ENCODE measurements at places on chromosomes 12 and 14.

GRCh38 chr12:121107681-121108080, 25.0 kb upstream of the P2RX7 start:
- DNase-seq, result no peak

DNA sequence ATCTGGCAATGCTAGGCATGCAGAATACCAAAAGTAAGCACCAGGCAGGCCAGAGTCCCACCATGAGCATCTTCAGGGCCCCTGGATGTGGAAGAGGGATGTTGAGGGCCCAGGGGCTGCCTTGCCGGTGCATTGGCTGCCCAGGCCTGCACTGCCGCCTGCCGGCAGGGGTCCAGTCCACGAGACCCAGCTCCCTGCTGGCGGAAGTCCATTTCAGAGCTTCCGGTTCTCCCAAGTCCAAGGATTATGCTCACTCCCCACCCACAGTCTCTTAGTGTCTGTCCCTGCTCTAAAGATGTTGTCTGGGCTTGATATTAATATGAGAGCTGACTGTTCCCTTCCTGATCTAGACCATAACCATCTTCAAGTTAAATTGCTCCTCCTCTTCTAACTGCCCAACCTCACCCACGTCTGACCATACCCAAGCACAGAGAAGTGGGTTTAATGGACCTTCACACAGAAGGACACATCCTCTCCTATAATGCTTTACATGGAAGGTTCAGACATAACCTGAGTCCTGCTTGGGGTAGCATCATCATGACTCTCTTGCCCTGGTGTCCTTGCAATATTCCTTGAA, 117.4 kb downstream of the DAD1 start:
- no peak for DNase-seq

- no peak for DNase-seq
Observed at GRCh38 chr14:89317051-89317691, 99.9 kb downstream of the FOXN3 start.

DNA sequence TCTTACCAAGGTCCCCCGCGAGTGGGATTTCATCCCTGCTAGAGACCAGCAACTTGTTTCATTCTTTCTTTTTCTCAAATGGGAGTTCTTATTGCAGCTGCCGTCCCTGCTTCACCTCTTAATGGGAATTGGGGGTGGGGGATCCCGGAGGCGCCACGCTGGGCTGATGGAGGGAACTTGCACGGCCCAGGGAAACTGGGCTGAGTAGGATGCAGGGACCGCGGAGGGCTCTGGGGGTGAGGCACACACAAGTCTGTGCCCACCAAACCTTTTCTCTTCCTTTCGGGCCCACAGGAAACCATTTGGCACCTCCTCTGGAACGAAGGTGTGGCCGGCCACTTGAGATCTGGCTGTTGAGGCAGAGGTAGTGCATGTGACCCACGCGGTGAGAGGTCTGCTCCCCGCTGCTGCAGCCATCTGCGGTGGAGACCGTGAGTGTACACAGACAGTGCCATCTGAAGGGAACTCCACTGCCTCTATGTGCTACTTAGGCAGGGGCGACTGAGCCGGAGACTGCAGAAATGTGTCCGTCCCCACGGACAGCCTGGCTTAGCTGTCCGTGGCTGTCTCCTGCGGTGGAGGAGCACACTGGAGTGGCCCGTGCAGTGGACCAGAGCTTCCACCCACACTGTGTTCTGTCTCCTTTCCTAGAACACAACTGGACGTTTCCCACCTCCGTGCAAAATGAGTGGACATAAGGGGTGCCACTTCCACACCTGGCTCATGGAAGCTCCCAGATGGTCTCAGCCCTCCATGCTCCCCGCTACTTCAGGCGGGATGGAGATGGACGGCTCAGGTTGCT, 42.1 kb upstream of the TESC start:
- DNase-seq, result no peak

- no peak for DNase-seq
Observed at GRCh38 chr12:51000245-51000644, 25.9 kb downstream of the SLC11A2 start.

DNA sequence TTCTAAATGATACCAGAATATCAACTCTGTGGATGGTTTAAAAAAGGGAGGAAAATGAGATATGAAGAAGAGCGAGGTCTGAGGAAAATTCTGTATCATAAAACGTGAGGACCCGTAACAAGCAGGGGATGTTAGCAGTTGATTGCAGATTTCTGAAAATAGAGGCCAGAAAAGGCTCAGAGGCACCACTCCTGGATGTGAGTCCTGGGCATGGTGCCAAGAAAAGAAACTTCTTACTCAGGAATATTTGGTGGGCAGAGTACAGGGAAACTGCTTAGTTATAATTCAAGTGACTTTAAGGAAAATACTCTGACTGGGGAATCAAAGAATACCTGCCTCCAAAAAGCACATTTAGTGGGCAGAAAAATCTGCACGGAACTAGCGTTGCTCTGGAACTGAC, 85.5 kb downstream of the PRICKLE1 start:
- DNase-seq, result no peak

GRCh38 chr12:88720785-88721650, 140.7 kb upstream of the KITLG start:
- DNase-seq, result no peak

DNA sequence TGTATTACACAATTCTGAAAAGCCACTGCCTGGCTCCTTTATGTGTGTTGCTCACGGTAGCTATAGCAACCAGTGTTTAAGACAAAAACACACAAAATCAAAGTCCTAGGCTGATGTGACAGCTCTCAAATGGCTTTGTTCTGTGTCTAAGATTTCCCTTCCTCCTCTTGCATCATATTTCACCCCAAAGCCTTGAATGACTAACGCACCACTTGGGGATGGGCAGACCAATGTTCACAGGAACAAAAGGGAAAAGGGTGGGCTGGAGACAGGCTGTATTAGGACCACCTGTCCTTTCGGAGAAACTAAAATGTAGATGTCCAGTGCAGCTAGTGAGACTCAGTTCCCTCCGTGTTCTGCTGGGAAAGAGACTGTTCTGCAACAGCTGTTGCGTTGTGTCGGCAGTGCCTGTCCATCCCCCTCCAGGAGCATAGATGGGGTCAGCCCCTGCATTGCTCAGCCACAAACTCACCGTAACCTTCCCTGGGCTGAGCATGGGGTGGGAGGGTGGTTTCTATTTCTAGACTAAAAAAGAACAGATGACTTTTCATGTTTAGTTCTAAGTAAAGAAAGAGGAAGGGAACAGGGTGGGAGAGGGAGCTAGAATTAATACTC, 26.8 kb upstream of the DAAM1 start:
- no peak for DNase-seq

DNA sequence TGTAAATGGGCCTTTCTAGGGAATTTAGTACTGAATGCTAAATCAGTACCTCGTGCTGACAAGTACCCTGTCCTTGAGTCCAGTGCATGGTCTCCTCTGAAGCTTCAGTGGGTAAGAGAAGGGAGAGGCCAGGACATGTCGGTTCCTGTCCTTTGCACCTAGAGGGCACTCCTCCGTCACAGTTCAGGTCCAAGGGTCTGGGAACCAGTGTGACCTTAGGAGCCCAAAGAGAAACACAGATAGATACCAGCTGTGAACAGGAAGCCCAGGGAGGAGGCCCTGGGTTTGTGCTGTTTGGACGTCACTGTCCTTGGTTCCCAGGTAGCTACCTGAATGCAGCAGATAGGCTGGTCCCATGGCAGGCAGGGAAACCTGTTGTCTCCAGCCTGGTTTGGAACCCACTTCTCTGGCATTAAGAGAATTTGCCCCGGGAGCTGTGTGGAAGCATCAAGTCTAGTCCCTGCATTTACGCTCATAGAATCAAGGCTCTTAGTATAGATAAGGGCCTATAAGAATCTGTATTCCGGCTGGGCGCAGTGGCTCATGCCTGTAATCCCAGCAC, 3.9 kb upstream of the FGF23 start:
- DNase-seq, result no peak

DNA sequence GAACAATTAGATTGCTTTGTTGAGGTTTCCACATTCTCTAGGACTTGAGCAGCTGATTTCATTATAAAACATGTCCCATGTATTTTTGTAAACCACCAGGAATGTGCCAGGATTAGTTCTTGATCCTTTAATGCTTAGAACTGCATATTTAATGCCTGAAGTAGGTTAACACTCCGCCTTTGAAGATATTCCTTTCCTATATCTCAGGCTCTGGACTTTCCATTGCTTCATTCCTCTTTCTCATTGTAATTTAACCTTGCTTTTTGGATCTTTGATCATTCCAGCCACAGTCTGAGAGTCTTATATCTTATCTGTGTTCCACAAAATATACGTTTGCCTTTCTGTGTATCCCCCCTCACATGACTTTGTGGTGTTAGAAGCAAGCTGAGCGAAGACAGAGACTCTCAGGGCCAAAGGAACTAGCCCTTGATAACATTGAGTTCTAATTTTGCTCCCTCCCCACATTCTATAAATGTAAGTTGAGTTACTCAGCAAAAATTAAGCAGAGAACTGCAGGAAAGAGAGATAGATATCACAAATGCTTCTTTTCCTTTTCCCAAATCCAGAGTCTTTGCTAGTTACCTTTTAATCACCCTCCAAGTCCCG, 2.4 kb upstream of the CLEC1B start:
- no peak for DNase-seq

GRCh38 chr12:32499048-32499447, 99.7 kb downstream of the FGD4 start:
- no peak for DNase-seq

DNA sequence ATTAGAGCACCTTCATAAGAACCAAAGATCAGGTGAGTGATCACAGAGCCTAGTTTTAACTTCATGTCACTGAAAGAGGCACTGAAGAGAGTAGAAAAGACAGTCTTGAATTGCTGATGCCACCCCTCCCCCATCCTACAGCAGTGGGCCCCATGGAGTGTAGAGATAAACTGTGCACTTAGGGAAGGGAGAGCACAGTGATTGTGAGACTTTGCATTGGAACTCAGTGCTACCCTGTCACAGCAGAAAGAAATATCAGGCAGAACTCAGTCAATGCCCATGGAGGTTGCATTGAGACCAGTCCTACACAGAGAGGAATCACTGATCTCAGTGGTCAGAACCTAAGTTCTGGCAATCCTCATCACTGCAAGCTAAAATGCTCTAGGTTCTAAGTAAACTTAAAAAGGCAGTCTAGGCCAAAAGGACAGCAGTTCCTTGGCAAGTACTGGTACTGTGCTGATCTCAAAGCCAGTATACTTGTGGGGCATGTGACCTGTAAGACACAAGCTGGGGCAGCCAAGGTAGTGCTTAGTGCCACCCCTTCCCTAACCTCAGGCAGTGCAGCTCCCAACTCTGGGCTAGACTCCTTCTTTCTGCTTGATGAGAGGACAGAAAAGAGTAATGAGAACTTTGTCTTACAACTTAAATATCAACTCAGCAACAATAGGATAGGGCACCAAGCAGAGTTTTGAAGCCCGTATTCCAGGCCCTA, 94.1 kb downstream of the FSCB start:
- no peak for DNase-seq

DNA sequence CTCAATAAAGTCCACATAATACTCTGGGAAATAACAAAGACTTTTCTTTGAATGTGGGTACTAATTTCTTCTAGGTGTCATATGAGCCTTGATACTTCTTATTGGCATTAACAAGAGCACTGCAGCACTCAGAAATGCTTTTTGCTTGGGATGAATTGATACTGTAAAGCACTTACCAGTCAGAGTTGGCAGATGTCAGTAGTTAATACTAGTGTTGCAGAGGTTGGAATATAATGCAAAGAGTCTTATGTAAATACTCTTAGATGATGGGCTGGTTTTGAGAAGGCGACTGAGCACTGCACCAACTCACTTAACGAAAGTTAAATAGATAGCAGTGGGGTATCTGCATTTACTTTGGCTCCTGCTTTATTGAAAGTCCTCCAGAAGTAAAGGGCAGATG, 25.6 kb upstream of the MBIP start:
- no peak for DNase-seq

GRCh38 chr14:58987591-58987990, 200.9 kb upstream of the DAAM1 start:
- DNase-seq, result no peak

GRCh38 chr14:77556946-77557345, 58.3 kb upstream of the ISM2 start:
- no peak for DNase-seq

DNA sequence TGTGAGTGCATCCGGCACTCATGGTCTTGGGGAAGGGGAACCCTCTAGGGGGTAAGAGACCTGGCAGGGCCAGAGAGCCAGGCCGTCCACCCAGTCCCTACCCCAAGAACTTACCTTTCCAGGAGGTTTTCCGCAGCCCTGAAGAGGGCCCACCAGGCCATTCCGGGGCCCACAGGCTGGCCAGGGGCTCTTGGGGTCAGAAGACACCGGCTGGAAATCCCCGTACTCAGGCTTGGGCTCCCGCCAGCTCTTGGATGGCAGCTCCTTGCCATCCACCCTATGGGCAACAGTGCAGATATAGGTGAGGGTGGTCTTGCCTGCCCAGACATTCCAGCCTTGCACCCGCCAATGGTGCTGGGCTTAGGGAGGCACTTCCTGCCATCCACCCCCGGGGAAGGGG, 34.6 kb downstream of the NCKAP5L start:
- no peak for DNase-seq

DNA sequence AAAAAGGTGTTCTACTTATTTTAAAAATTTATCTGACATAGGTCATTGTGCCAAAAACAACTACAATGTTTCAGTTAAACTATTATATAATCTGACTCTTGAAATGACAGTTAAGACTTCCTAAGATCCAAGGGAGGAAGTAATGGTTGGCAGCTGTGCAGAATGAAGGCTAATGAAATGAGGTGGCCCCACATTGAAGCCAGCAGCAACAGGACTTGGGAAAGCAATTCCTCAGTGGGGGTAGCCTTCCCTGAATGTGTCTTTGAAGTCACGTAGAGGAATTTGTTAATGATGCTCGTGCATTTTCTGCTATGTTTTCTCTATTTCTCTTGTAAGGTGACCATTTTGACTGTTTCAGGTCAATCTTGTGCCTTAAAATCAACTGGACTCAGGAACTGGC, 162.4 kb upstream of the DAAM1 start:
- DNase-seq, result no peak

- no peak for DNase-seq
Observed at GRCh38 chr12:91896286-91897024, 249.2 kb downstream of the BTG1 start.

DNA sequence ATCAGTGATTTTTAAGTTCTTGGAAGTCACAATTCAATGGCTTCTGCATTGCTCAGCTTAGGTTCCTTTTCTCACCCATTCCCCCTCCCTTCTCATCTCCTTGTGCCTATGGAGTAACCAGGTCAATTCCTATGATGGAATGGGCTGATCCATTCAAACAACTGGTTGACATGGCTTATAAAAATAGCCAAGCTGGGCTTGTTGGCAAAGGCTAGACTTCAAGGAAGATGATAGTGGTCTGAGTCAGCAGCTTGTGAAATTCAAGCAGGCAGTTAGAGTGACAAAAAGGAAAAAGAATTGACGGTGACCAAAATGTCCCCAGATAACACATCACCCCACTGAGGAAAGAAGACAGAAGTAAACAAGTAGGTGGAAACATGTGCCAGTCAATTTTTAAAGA, 119.9 kb upstream of the PCED1B start:
- DNase-seq, result no peak

DNA sequence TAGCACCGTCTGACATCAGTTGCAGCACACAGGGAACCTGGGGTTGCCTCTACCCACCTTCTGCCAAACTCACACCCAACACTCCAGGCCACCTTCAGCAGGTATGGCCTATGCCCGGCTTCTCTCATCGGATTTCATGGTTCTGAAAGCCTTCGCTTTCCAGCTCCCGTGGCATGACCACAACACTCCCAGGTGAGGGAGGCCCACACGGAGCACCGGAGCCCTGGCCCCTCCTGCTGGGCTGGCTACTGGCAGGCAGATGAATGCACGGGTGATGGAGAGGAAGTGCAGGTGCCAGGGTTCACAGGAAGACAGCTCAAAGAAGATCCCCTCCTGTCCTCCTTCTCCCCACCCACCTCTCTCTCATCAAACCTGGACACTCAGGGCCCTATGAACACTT, 37.2 kb downstream of the CACNA2D4 start:
- DNase-seq, result no peak

GRCh38 chr14:29927376-29928116, at the start of gene PRKD1:
Gene PRKD1 (minus strand): TSS chr14:29927847.
- DNase-seq, result no peak
